ENCODE measurements at places on chromosomes 13 and 19.

DNA sequence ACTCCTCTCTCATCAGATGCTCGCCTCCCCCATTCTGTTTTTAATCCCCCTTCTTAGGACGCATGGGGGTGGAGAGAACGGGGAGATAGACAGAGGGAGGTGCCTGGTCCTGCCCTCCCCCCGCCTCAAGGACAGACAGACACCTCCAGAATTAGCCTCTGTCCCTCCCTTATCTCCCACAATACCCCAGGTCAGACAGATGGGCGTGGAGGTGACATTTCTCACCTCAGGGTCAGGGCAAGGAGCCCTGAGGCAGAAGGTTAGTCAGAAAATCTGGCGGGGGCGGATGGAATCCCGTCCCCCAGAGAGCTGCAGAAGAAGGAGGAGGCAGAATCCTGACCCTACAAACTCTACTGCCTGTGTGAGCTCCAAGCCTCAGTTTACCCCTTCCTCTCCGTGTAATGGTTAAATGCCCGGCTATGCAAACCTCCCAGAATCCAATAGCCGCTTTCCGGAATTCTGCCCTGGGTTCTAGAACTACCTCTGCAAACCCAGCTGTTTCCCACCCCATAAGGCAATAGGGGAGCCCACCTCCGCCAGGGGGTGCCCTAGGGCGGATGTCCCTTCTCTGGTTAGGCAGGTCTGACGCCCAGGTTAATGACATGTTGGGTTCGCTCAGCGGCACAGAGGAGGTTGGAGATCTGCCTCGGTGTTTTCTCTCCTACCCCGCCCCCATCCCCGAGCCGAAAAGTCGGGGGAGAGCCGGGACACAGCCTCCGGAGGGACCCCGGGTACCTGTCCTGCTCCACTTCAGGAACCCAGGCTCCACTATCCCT lies 900 bp downstream of the PPP1R13L start:
- DNase-seq, result no peak

DNA sequence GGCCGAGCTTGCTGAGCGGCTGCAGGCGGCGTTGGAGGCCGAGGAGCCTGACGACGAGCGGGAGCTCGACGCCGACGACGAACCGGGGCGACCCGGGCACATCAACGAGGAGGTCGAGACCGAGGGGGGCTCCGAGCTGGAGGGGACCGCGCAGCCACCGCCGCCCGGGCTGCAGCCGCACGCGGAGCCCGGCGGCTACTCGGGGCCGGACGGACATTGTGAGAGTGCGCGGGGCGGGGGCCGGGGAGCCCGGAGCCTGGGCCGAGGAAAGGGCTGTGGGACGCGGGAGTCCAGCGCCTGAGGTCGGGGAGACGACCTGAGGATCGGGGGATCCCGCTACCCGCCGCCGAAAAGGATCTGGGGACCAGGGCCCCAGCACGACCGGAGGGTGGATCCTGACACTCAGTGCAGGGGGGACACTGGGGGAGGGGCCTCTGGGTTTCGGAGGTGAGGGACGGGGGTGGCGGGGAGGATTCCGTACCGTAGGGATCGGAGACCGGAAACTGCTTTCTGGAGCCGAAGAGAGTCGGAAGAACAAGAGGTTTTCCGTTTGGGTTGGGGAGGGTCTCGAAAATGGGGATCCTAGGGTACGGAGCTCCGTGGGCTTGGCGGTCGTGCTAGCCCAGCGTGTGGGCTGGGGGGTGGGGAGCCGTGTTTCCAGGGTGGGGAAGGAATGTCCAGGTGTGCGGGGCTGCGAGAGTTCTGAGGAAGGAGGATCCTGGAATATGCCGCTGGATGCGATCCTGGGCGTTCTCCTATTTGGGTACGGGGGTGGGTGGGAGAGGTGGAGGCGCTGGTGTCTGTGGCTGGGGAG lies 616 bp downstream of the HNRNPUL1 start:
- DNase-seq, result peak; percentile 78

- peak; percentile 59 for DNase-seq
These were observed at the start of gene POU4F1 for GRCh38 chr13:78603240-78603957. POU4F1 (minus strand) TSS chr13:78603552; CDS start chr13:78603326, 226 bp downstream.

DNA sequence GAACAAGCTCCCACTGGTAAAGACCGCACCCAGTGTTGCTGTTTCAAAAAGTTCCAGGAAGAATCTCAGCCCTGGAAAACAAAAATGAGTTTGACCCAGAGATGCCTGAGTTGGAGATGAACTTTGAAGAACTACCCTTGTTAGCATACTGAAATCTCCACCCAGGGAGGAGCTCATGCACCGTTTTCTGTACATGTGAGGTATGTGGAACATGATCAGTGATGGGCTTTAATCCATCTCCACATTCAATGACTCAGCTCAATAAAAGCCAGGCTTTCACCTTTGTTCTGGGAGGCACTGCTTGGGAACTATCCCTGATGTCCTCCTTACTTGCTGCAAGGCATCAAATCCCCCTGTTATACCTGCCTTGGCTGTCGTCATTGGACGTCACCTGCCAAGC lies 279.9 kb downstream of the UQCRFS1 start:
- DNase-seq, result no peak

GRCh38 chr19:56125806-56126590 lies 4.9 kb upstream of the ZNF787 start:
- DNase-seq, result peak; percentile 85

DNA sequence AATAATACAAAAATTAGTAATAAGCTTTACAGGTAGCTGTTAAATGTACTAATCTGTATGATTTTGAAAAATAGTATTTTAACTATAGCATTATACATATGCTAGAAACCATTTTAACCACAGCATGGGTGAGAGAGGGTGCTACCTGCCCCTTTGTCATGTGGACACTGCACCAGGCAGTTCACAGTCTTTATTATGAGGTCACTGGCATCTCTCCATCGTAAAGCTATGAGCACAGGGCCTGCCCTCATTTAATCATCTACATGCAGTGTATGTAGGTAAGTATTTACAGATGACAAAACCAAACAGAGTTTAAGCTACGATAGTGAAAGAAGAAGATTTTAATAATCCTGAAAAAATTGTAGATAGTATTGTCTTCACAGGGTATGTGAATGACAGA lies 21.7 kb downstream of the EDNRB start:
- DNase-seq, result no peak

- no peak for DNase-seq
These were observed 45.7 kb upstream of the F7 start for GRCh38 chr13:113059891-113060290.

- no peak for DNase-seq
These were observed 695 bp downstream of the ICAM1 start for GRCh38 chr19:10271543-10272086.

DNA sequence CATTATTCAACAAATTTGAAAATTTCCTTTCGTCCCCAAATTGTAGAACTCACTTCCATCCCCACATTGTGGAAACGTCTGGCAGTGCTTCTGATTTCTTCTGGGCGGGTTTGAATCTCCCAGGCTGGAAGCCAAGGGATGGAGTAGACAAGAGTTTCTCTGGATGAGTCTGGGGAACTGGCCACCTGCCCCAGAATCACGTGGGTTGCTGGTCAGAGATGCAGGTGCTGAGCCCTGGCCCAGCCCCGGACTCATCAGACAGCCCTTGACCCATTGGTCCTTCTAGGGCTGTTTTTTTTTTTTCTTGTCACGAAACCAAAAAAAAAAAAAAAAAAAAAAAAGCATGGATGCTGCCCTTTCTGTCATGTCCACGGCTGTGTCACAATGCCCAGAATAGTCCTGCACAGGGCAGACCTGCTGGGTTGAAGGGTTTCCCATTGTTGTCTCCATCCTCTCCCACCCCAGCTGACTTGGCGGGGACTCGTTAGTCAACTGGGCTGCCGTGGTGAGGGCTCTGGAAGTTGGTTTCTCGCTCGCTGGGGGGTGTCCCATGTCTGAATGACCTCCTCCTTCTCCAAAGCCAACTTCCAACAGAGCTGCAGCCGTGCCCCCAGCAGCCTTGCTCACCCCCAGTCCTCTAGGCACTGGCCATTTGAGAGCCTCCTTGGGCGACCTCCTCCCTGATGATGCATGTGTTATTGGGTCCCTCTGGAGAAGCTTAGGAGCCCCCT lies 12.8 kb downstream of the CHST8 start:
- no peak for DNase-seq

DNA sequence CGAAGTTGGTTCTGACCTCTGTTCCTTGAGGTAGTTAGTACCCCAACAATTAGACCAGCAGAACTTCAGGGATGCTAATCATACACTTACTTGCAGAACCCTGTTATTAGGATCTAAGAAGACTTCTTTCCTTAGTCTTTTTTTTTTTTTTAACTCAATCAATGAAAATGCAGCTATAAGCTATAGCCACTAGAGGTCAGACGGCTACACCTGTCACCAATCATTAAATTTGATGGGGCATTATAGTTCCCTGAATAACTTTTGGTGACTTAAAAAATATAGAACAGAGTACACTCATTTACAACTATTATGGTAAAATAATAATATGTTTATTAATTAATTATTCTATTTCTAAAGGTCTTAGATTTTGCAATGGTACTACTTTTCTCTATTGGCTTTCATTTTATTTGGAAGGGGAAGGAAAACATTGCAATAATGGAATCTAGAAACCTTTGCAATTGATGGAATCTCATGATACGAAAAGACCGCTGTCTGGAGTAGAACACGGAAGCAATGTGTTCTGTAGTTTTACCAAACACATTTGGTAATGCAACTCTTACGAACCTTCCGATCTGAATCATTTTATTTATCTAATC lies 483.2 kb downstream of the DIAPH3 start:
- no peak for DNase-seq

- no peak for DNase-seq
These were observed 145.9 kb downstream of the NUFIP1 start for GRCh38 chr13:44843403-44843802.

- no peak for DNase-seq
These were observed 10.8 kb downstream of the LATS2 start for GRCh38 chr13:21050288-21051197.

- DNase-seq, result no peak
These were observed 147.3 kb upstream of the GPC6 start for GRCh38 chr13:93079294-93079693.

- DNase-seq, result no peak
These were observed 16.2 kb downstream of the RB1 start for GRCh38 chr13:48319531-48320398.

- DNase-seq, result no peak
These were observed 112.2 kb downstream of the IER2 start for GRCh38 chr19:13262450-13262849.

- DNase-seq, result no peak
These were observed 1.3 kb downstream of the ZNF780A start for GRCh38 chr19:40089462-40089861.

DNA sequence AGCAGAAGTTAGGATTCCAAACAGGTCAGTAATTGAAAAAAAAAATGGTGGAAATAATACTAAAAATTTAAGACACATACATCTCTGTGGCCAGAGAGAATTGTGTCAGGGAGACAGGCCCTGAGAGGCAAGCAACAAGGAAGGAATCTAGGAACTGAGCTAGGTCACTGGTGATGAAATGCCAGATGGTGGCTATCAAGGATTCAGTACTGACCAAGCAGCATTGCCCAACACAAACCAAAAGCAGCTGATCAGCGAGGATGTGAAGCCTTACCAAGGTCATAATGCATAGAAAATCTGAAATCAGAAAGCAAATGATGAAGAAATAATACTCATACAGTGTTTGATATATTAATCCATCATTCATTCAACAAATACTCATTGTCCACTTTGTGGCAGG lies 905.0 kb downstream of the GPC5 start:
- DNase-seq, result no peak

GRCh38 chr13:51636349-51636890 lies 52.2 kb downstream of the WDFY2 start:
- no peak for DNase-seq

DNA sequence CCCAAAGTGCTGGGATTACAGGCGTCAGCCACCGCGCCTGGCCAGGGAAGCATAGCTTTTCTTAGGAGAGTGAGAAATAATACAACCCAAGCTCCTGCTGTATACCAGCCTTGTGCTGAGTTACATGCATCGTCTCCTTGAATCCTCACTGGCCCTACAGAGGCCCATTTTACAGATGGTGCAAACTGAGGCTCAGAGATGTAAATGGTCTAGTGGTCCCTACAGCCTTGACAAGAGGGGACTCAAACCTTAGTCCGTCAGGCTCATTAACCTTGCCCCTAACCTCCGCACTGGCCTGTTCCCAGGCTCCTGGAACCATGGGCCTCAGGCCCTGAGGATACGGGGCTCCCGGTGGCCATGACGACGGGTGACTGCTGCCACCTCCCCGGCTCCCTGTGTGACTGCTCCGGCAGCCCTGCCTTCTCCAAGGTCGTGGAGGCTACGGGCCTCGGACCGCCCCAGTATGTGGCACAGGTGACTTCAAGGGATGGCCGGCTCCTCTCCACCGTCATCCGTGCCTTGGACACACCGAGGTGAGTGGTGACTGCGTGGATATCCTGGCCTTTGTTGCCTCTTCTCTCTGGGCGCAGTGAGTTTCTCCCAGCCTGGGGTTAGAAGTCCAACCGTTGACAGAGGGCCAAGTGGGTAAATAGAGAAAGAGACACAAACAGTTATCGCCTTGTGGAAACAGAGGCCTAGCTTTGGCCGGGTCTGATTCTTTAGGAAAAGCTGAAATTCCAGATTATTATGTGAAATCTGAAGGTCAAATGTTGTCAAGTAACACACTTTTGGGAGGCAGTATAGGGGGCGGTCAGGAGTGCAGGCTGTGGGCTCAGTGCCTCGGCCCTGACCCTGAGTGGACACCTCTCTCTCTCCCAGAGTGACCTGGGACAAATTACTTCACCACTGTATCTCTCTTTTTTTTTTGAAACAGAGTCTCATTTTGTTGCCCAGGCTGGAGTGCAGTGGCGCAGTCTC lies 8.7 kb downstream of the MARCHF2 start:
- DNase-seq, result no peak

GRCh38 chr13:100514788-100515409 lies 73.7 kb downstream of the GGACT start:
- peak; percentile 86 for DNase-seq

DNA sequence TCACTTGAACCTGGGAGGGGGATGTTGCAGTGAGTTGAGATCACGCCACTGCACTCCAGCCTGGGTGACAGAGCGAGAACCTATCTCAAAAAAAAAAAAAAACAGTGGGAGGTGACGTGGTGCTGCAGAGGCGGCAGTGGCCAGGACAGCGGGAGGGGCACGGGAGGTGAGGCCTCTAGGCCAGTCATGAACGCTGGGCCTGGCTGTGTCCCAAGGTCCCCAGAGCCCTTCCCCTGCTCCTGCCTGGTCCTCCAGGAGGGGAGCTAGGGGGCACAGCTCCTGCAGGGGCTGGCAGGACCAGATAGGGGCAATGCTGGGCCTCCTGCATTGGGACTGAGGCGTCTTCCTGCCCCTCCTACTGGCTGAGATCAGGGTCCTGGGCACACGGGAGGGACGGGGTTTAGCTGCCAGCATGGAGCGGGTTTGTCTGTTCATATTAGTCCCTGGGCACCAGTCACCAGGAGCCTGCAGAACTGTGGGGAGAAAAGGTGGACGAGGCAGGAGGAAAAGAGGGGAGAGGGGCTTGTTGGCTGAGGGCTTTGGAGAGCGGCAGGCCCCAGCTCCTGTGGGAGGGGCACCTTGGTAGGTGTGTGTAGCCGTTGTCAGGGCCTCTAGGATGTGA lies 4.5 kb downstream of the MAP2K7 start:
- DNase-seq, result no peak

- peak; percentile 68 for DNase-seq
These were observed 5.2 kb upstream of the ZNF507 start for GRCh38 chr19:32339988-32340874.
